ENCODE measurements at places on chromosomes 2 and 18. TPM values are rescaled to one million over a fixed set of nuclear protein-coding genes. Genes with fewer than 3 reads are reported as not detected.

- DNase-seq = no peak
These were observed 12.6 kb upstream of the TMEM214 start for GRCh38 chr2:27019931-27020855.

NDC80 gene
- 22.2 TPM for polyA plus RNA-seq

GRCh38 chr2:233021771-233022170 lies 8.7 kb upstream of the NGEF start:
- DNase-seq = no peak

ELP2 gene
- 35.7 TPM for polyA plus RNA-seq

NDUFAF7 gene
- 8.7 TPM for polyA plus RNA-seq

GPR45 gene
- not detected for polyA plus RNA-seq

GRCh38 chr2:54384301-54385203 lies 71.6 kb upstream of the SPTBN1 start:
- DNase-seq = no peak

DCDC2C gene
- polyA plus RNA-seq = not detected
